ENCODE measurements at places on chromosomes 7 and 10.
A peak's percentile ranks its signal among the peaks of the same experiment; 100 is the strongest.

GRCh38 chr10:109902992-109903947 is 20.0 kb downstream of the XPNPEP1 start:
- no peak for DNase-seq

- no peak for DNase-seq
Measured at GRCh38 chr7:34756025-34756437, 98.0 kb downstream of the NPSR1 start.

DNA sequence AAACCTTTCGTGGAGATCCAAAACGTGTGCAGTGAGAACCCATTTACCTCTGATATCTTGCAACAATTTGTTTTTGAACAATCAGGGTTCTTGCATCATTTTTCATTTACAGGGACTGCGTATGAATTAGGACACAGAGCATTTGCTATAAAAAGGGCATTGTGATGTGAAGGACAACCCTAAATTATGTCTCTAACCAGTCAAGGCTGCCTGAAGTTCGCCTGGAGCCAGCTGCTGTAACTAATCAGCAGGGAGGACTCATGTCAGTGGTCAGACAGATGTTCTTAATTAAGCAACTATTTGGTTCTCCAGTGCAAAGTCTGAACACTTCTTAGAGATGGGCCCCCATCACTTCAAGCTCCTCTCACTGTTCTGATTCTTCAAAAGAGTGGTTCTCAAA is 674.8 kb downstream of the KCNMA1 start:
- no peak for DNase-seq

DNA sequence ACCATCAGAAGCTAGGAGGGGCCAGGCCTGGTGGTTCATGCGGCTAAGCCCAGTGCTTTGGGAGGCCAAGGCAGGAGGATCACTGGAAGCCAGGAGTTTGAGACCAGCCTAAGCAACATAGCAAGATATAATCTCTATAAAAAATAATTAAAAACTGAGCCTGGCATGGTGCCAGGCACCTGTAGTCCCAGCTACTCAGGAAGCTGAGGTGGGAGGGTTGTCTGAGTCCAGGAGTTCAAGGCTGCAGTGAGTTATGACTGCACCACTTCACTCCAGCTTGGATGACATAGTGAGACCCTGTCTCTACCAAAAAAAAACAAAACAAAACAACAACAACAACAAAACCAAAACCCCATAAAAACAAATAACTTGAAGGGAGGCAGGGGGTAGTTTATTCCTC is 172.9 kb upstream of the FAM171A1 start:
- DNase-seq, result no peak

DNA sequence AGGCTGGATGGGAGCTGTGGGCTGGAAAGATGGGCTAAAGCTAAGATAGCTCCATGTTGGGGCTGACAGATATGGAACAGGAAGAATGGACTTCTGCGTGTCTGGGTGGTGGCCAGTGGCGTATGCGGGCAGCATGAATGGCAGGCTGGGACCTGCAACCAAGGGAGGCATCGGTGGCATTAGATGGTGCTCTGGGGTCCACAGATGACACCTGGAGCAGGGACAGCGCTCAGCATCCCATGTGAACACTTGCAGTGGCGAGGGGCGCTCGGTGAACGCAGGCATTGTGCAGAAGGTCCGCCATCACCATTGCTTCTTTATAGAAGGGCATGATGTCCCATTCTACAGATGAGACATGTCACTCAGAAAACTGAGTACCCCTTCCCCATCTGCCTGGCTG is 21.0 kb upstream of the SMARCD3 start:
- DNase-seq, result no peak

DNA sequence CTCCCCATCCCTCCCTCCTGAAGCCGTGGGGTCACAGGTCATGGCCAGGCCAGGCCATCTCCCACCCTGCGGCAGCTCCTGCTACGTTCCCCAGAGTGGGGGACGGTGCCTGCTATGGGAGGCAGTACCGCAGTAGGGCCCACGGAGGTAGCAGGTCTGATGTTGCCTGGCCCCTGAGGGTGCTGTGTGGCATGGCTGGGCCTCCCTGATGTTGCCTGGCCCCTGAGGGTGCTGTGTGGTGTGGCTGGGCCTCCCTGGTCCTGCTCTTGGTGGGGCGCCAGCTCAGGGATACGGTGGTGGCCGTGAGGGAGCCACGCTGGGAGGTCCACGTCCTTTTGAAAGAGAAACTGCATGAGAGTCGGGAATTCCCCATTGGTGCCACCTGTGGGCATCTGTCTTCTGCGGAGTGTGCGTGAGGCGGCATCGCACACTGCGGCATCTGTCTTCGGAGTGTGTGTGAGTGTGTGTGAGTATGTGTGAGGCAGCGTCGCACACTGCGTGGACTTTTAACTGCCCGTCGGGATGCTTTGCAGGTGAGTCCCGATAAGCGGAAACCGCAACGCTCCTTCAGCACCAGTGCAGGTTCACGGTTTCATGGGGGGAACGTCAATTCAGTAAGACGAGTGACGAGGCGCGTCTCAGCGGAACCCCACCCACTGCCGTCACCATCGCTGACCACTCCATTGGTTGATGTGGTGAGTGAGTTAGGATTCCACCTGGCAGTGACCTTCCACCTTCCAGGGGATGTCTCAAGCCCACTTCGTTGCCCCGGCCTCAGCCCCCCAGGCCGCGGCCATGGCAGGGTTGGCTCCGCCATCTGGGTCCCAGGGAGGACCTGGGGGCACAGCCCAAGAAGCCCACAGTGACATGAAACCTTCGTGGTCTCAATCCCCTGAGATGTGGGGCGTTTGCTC is 51.2 kb upstream of the CFAP46 start:
- no peak for DNase-seq

DNA sequence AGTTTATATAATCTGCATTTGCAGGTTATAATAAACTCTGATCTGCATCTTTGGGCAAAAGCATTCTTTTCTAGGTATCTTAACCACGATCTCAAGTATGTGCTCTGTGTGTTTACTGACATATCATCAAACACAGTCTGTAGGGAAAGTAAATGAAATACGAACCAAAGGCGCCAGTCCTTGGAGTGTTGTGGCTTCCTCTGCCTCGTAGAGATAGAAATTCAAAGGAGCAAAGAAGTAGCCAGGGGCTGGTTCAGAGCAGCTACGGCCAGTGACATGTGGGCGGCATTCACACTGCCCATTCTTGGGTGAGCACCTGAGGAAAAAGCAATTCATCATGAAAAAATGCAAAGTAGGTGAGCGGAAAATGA is 38.7 kb downstream of the LAMB4 start:
- no peak for DNase-seq

- DNase-seq, result no peak
Measured at GRCh38 chr10:53045315-53045714, 272.7 kb upstream of the MBL2 start.

- peak; percentile 82 for DNase-seq
Measured at GRCh38 chr10:124743191-124744101, 732 bp downstream of the FAM53B start.

GRCh38 chr7:79590391-79590790 is 136.9 kb upstream of the MAGI2 start:
- no peak for DNase-seq

DNA sequence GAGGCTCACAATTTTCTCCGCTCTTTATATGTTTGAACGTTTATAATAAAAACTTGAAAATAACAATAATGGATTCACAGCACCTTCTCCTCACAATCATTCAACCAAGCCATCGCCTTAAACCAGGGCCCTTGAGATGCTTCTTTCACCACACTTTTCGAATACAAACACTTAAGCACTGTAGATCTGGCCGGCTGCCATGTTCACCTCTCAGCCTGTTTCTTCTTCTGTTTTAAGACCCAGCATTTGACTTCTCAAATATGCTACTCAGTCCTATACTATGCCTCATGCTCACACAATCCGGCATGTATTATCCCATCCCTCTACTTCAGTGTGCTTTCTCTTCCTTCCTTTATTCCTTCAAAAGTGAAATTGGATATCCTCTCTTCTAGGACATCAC is 280.6 kb downstream of the TFEC start:
- no peak for DNase-seq

DNA sequence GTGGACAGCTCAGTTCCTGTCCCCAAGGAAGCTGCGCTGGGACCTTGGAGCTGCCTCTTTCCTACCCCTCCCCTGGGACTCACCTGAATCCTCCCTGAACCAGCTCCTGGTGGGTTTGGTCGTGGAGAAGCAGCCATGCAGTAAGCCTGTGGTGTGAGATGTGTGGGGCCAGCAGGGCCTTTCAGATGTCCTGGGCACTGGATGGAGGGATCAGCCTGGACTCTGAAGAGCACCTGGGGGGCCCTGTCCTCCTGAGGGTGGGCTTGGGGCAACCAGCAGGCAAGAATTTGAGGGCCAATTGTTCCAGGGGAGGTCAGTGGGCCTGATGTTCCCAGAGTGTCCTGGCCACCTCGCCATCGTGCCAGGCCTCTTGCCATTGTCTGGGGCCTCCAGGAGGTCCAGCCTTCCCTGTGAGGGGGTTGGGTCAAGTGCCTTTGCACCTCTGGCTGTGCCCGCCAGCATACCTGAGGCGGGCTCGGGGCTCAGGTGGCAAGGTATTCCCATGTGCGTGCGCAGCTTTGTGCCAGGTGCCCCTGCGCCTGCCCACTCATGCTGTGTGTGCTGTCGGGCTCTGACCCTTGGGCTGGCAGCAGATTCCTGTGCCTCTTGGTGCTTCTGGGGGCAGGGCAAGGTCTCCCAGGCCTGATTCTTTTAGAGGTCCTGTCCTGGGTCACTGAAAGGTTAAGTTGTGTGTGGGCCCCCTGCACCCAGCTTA is 7.3 kb downstream of the TRIM8 start:
- peak; percentile 49 for DNase-seq

DNA sequence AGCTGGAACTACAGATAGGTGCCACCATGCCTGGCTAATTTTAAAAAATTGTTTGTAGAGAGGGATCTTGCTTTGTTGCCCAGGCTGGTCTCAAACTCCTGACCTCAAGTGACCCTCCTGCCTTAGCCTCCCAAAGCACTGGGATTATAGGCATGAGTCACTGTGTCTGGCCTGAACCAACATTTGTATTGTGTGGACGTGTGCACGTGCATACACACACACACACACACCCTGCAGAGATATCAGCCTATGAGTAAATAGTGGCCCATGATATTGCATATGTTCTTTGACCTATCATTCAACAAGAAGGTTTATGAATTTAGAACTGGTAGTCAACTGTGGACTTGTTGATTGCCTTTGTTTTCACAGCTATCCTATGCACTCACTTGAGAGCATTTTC is 161.6 kb downstream of the BAMBI start:
- no peak for DNase-seq

DNA sequence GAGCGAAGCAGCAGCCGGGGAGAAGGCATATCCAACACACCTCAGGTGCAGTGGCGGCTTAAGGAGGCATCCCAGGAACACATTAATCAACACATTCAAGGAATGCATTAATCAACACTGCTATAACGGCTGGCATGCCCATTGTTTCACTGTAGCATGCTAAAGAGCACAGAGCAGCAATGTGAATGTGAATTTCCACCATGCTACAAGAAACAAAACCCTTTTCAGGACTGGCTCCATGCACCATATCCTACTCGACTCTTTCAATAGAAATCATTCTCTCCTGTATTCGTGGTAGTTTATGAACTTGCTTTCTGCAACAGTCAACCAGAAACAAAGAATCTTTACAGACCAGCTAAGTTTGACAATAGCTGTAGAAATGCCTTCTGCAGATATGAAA is 149.0 kb downstream of the NRCAM start:
- no peak for DNase-seq

DNA sequence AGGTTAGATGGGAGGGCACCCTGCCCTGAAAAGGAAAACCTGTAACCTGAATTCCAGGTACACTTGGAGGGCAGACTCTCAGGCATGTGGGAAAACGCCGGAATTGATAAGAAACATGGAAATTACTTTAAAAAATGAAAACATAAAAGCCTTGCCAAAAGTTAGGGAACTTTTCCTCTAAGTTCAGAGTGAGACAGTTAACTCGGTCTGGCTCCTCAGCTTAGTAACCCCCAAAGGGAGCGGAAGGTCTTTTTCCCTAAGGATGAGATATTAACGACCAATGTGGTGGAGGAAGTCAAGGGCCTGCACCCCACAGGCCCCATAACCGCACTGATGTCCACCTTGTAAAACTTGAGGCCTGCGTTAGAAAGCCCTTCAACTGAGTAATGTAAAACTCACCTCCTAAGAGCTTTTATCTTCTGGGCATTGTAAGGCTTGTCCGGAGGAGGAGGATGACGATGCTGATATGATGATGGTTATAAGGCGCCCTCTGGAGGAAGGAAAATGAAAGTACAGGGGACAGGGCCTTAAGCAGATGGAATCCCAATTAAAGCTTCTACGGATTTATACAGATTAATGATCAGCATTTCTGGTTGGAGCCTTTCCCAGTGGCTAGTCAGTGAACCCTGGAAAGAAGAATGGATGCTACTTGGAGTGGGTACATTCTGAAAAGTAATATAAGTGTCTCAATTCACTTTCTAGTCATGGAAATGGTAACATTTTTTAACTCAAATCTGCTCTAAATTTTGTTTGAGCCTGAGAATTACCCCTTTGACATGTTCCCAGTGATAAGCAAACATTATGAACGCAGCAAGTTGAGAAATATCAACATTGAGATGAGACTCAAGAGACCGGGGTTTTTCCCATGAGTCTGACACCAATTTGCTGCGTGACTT is 694 bp downstream of the COL1A2 start:
- DNase-seq, result peak; percentile 82

- DNase-seq, result peak; percentile 59
Measured at GRCh38 chr10:89391907-89392756, at the start of gene IFIT1. Gene IFIT1 (plus strand): TSS chr10:89392623. CDS start chr10:89392713, 90 bp downstream.

- no peak for DNase-seq
Measured at GRCh38 chr10:27030060-27030459, 70.2 kb downstream of the ANKRD26 start.

- no peak for DNase-seq
Measured at GRCh38 chr7:38385682-38386081, 112.2 kb upstream of the TARP start.

GRCh38 chr7:122092964-122093797 is 50.9 kb downstream of the AASS start:
- no peak for DNase-seq

GRCh38 chr7:518630-519483 is 789 bp downstream of the PDGFA start:
- DNase-seq, result peak; percentile 90

- DNase-seq, result no peak
Measured at GRCh38 chr10:22670788-22671187, 43.6 kb downstream of the PIP4K2A start.

DNA sequence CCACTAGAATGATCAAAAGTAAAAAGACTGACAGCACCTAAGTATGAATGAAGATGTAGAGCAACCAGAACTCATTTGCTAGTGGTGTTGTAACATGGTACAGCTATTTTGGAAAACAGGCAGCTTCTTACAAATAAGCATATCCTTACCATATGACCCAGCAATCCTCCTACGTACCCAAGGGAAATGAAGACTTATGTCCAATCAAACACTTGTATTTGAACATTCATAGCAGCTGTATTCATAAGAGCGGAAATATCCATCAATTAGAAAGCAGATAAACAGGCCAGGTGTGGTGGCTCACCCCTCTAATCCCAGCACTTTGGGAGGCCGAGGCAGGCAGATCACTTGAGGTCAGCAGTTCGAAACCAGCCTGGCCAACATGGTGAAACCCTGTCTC is 53.0 kb downstream of the KLRG2 start:
- no peak for DNase-seq

- DNase-seq, result peak; percentile 82
Measured at GRCh38 chr7:30135301-30136116, 723 bp downstream of the MTURN start.

Data from H7 (cell line).